OCI-LY7 (cell line): ENCODE measurements at places on chromosomes 1 and 21. TPM values are rescaled to one million over a fixed set of nuclear protein-coding genes. Genes with fewer than 3 reads are reported as not detected.
A peak's percentile ranks its signal among the peaks of the same experiment; 100 is the strongest.

DNA sequence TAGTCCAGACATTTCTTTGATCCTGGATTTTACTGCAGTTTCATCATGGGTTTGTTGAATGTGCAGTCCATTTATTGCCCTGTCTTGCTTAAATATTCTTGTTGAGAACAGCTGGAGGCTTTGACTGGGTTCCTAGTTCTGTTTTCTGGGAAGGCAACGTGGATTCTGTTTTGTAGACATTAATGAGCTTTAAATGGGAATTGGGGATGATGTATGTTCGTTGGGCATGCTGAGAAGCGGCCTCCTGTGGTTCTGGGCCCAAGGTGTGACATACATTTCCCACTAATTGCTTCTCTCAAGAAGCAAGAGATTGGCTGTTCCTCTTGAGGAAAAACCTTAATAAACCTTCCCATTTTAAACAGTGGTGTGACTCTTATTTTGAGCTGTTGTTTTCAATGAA lies 22.9 kb downstream of the INKA2 start:
- no peak for DNase-seq

DNA sequence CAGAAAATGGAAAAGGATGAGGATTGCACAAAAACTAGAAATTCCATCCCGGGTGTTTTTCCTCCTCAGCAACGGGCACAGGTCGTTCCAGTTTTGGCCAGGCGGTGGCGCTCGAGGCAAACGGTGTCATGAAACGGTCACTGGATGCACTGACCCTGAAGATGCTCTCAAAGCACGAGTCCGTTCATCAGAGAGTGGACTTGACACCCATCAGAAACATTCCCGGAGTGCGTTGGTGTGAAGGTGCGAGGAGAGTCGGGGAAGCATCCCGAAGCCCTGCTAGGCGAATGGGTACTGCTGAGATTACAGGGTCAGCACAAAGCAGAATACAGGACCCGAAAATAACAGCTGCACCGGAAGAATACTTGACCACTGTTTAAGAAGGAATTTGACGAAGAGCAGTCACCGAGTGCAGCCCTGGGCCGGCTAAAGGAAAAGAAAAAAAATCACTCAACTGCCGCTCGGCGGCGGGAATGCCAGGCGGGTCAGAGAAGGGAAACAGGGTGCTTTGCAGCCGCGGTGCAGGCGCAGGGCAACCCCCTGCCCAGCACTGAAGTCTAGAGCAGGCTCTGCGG lies 71.7 kb upstream of the ETS2 start:
- DNase-seq, result peak; percentile 57

- no peak for DNase-seq
Measured at GRCh38 chr1:209627027-209627731, 25.0 kb downstream of the LAMB3 start.

Gene AKR7A3
- 2.0 and 2.6 TPM in 2 replicates for total RNA-seq

Gene ALX3
- total RNA-seq, result not detected in 2 replicates

Gene SPRR1A
- total RNA-seq, result not detected in 2 replicates

DNA sequence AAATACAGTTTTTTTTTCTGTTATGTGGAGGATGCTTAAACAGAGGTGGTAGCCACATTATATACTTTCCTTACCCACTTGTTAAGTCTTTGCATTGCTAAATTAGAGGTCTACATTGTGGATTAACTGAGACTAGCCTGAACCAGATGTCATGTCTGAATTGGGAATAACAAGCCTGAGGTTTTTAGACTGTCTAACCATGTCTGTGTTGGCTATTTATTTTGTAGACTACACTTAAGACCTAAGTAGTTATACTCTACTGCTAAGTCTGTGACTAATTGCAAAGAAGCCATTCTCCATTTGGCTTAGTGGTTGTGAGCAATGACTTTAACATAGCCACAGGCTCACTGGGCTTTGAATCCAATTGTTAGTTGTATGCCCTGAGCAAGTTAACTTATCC lies 45.4 kb downstream of the CDC14A start:
- no peak for DNase-seq

DNA sequence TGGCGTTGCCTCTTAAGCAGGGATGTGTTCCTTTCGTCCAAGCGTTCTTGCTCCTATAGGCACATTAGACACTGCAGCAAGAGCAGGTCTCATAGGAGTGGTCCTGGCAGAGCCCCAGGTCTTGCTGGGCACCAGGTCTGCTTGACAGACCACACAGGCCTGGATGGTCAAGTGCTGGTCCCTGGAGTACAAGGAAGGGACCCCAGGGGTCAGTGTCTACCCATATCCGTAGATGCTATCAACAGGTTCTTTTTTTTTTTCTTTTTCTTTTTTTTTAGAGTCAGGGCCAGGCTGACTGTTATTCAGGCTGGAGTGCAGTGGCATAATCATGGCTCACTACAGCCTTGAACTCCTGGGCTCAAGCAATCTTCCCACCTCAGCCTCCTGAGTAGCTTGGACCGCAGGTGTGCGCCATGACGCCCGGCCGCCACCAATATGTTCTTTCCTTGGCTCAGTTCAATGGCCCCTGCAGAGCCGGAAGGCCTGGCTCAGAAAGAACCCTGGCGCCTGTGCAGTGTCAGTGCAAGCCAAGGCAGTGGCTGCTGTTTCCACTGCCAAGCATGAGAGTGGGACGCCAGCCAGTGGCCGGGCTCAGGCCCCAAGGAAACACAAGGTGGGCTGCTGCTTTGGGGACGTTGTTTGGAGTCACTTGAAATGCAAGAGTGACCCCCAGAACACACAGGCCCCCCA lies 10.0 kb upstream of the TNFRSF8 start:
- no peak for DNase-seq

GRCh38 chr1:160046494-160047110 lies 14.8 kb upstream of the PIGM start:
- DNase-seq, result peak; percentile 62

- DNase-seq, result no peak
Measured at GRCh38 chr1:114131526-114132220, 22.0 kb downstream of the SYT6 start.

DNA sequence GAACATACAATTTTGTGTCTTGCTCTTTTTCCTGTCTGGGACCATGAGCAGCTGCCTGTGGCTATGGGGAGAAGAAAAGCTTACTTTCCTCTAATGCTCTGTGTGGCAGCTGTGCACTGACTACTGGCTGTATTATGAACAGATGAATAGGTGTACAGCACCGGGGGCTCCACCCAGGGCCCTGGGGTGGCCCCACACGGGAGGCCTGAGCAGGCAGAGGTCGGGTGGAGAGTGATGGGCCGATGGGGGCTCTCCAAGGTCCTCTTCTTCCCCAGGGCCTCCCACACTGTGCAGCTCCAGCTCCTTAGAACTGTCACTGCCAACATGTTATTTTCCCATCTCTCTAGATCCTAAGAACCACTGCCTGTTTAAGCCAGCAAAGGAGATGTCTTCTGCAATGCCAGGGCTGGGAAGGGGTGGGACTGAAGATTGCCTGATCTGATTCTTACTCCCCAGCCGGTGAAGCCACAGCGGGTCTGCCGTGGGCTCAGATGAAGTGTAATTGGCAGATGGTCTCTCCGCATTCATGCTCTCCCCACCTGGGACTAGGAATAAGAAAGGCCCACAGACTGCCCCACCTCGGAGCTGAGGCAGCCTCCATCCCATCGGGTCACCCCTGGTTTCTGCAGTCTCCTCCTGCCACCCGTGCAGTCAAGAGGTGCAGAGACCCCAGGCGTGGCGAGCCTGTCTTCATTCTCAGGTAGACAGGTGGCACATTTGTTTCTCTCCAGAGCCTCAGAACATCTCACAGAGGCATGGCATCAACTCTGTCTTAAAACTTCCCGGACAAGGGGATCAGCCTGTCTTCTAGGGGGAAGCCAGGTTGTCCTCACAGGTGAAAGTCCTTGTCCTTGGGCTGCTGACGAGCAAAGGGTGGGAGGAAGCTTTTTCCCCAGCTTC lies 186.5 kb upstream of the GALNT2 start:
- no peak for DNase-seq

Gene UBE2U
- not detected in 2 replicates for total RNA-seq

- no peak for DNase-seq
Measured at GRCh38 chr21:45535341-45536081, 6.7 kb downstream of the SLC19A1 start.

DNA sequence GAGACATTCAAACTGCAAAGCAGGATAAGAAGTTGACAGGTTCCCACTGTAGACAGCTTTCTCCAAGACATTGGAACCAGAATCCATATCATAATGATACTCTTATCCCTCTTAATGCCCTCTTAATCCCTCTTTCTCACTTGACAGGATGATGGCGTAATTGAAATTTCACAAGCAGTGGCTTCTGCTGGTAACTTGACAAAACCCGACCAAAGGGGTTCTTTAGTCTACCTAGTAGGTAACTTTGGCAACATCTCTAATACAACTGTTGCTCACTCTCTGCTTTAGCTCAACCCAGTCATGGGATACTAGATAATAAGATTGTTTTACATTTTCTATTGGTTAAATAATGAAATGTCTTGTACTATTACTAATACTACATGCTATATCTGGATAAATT lies 34.7 kb downstream of the S100A10 start:
- DNase-seq, result no peak

- no peak for DNase-seq
Measured at GRCh38 chr1:115210302-115210711, 121.0 kb upstream of the TSPAN2 start.

DNA sequence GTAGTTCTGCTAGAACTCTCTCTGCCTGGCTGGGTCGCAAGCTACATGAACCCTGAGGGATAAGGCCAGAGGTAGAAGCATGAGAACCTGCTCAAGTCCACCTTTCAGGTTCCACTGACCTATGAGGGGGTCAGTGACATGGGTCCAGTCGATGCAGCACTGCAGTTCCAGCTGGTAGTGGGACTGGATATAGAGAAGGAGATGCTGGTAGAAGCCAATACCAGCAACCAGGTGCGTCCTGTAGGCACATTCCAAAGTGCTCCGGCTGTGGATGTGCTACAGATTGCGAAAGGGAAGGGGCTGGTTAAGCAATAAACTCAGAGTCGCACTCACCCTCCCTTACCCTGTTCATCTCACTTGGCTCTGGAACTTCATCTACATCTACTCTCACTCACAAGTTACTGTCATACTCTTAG lies 5.7 kb downstream of the SMG5 start:
- DNase-seq, result no peak

DNA sequence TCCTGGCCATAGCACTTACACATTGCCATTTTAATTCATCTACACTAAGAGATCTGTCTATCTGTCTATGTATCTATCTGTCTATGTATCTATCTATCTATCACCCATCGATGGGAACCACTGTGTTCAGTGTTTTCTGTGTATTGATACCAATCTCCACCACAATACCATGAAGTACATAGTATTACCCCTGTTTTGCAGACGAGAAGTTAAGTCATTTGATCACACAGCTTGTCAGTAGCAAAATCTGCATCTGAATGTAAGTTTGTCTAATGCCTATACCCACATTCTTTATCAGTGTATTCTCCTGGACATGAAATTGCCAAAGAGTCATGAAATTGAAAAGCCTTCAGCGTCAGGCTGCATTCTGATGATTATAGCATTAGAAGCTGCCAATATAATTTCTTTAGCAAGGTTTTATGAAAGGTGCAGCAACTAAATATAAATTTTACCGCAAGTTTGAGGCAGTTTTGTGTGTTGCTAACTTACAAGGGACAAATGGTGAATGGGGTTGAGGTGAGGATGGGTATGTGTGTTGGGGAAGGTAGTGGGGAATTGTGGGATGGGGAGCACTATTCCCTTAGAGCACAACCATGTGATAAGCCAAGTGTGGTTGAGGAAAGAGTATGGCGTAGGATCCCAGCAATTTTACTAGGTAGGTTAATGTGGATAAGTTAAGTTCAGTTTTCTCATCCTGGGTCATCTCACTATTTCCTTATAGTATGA lies 24.2 kb downstream of the SLAMF1 start:
- no peak for DNase-seq

- no peak for DNase-seq
Measured at GRCh38 chr1:61812916-61813315, 70.6 kb downstream of the PATJ start.

Gene RGS8
- total RNA-seq, result 0.31 and 1.2 TPM in 2 replicates

DNA sequence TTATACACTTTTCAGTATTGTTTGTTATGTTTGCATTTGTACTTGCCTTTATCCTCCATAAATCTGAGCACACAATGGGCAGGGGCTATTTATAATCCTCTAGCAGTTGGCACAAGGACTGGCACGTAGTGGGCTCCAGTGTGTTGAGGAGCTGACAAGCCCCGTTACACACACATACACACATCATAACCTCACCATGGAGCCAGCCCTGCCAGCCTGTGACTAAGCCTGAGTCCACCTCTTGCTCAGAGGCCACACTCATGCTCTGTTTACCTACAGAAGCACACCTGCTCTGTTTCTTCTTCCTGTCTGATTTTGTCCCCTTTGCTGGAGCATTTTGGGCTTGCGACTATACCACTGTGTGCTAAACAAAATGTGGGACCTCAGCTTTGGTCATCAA lies 64.5 kb upstream of the SPATA6 start:
- DNase-seq, result no peak

Gene NEXN
- 0.28 TPM in 1 of 2 replicates, not detected in the other for total RNA-seq

Gene AIM2
- 28.1 and 30.8 TPM in 2 replicates for total RNA-seq

DNA sequence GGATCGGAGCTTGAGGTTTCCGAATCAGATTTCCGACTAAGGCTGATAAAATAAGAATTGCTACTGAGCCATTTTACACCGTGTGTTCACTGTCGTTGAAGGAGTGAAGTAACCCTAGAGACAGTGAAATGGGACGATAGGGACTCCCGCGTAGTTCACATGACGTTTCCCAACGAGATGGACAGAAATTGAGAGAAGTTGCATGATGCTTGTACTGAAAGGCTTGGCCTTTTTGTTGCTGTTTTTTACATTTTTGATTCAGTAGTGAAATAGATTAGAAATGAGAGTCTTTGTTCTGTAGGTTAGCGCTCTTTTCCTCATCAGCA lies 1.2 kb downstream of the KHDRBS1 start:
- DNase-seq, result peak; percentile 56

Gene TBX19
- total RNA-seq, result 0.37 and 0.74 TPM in 2 replicates

DNA sequence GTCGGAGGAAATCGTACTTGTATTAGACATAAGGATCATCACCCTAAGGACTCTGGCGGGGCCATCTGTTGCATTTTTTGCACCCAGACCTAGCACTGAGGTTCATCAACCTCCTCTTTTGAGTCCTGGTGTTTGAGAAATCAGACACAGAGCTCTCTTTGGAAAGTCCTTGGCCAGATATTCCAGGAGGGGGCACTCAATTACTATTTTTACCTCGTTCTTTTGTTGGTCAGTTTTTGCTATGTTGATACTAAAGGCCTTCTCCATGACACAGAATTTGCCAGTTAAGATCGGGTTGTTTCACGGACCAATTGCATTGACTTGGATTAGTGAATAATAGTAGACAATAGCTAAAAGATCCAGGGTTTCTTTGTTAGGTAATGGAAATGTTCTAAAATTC lies 711.2 kb downstream of the KCNT2 start:
- no peak for DNase-seq

DNA sequence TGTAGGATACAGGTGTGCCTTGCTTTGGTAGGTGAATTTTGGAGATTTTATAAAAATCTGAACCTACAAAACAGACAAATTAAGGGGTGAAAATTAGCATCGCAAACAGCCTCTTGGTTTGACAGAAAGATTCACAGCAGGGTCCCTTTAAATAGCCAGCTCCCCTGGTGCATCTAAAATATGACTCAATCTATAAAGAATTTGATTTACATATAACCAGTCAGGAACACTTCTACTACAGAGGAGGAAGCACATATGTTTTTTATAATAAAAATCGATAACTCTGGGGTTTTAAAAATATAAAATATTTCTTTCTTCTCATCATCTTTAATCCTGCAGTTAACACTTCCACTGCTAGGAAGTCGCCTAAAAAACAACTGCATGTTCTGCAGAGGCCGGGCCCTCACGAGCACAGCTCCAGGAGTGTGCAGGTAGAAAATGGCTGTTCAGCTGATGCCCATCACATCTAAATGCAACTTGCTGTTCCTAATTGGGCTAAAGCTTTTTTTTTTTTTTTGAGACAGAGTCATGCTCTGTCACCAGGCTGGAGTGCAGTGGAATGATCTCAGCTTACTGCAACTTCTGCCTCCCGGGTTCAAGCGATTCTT lies 203.4 kb downstream of the HS2ST1 start:
- DNase-seq, result no peak
